Activated CD8-positive, alpha-beta T cell treated with anti-CD3 and anti-CD28 coated beads for 36 hours (primary cell): ENCODE measurements at places on chromosomes 5 and 9. TPM values are rescaled to one million over a fixed set of nuclear protein-coding genes. Genes with fewer than 3 reads are reported as not detected.

GRCh38 chr5:34586117-34586885, 69.8 kb upstream of the RAI14 start:
- H3K27me3 ChIP-seq: peaks cover 28% of the 10 kb centered on the region
- H3K4me3 ChIP-seq: no peak overlapping the region
- H3K27ac ChIP-seq: no peak overlapping the region
- DNase-seq: no peak

DNA sequence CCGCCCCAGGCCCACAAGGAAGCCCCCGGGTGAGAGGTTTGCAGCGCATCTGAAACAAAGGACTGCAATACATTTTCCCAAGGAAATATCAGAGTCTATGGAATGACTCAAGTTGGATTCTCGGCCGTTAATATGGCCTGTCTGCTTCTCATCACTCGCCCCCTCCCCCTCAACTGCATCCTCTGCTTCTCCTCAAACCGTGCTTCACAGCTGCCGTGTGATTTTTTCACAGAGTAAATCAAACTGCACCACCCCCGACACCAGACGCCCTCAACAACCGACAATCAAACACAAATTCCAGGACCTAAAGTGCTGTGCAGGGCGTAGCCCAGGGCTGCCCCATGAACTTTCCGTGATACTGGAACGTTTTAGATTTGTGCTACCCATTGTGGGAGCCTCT, 176.9 kb downstream of the ROR2 start:
- no peak overlapping the region for H3K4me3 ChIP-seq
- H3K4me1 ChIP-seq: no peaks in the 10 kb centered on the region
- no peak for DNase-seq
- peaks cover 10% of the 10 kb centered on the region for H3K27me3 ChIP-seq
- no peaks in the 10 kb centered on the region for H3K36me3 ChIP-seq

- no peaks in the 10 kb centered on the region for H3K36me3 ChIP-seq
- no peak overlapping the region for H3K4me3 ChIP-seq
- H3K27me3 ChIP-seq: no peaks in the 10 kb centered on the region
- DNase-seq: no peak
- H3K4me1 ChIP-seq: no peaks in the 10 kb centered on the region
These were observed 102.5 kb downstream of the SREK1 start for GRCh38 chr5:66246608-66247007.

DNA sequence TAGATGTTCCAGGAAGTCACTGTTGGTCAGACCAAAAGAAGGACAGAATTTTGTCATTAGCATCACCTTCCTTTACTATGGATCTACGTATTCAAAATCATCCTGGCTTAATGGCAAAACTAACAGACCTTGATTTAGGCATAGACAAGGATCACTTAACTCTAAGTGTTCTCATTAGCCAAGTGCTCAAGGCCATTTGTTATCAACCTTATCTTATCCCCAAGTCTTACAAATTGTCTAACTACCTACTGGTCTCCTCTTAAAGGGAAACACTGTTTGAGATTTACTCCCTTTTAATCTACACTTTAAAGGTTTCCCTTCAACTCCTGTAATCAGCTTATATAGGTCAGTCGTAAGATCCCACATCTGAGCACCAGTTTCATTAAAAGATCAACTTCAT, 1197.5 kb upstream of the C9orf72 start:
- DNase-seq: no peak
- H3K27me3 ChIP-seq: no peaks in the 10 kb centered on the region
- H3K36me3 ChIP-seq: no peaks in the 10 kb centered on the region
- no peak overlapping the region for H3K27ac ChIP-seq

DNA sequence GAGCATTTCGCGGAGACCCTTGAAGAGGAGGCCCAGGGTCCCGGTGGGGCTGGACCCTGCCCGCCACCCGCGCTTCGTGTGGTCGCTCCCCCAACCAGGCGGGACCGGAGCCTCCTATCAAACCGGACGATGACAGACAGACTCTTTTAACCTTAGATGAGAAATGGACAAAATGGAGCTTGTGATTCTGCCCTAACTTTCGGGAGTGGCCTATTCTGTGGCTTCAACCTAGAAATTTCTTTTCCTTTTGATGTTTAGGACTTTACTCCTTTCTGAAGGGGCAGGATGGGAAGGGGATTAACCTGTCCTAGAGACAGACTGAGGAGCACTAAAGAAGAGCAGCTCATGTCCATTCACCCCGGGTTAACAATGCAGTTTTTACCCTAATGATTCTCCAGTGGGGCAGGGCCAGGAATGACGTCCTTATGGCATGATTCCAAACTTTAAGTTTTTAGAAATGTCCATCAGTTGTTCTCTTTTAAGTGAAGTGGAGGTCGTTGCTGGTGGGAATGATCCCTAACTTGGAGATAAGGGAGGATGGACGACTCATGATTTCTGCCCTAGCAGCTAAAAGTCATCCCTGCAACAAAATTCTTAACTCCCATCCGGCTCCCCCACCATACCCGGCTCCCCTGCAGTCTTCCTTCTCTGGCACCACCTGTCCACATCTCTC, 1.0 kb downstream of the NIPSNAP3A start:
- H3K4me3 ChIP-seq: peak overlapping the region; percentile 88
- peaks cover 9% of the 10 kb centered on the region for H3K36me3 ChIP-seq
- DNase-seq: no peak
- H3K27ac ChIP-seq: peak overlapping the region; percentile 99

- no peak overlapping the region for H3K4me3 ChIP-seq
- no peak overlapping the region for H3K27ac ChIP-seq
- H3K27me3 ChIP-seq: no peaks in the 10 kb centered on the region
- H3K36me3 ChIP-seq: no peaks in the 10 kb centered on the region
These were observed 5.7 kb upstream of the AQP7 start for GRCh38 chr9:33408087-33408486.

DNA sequence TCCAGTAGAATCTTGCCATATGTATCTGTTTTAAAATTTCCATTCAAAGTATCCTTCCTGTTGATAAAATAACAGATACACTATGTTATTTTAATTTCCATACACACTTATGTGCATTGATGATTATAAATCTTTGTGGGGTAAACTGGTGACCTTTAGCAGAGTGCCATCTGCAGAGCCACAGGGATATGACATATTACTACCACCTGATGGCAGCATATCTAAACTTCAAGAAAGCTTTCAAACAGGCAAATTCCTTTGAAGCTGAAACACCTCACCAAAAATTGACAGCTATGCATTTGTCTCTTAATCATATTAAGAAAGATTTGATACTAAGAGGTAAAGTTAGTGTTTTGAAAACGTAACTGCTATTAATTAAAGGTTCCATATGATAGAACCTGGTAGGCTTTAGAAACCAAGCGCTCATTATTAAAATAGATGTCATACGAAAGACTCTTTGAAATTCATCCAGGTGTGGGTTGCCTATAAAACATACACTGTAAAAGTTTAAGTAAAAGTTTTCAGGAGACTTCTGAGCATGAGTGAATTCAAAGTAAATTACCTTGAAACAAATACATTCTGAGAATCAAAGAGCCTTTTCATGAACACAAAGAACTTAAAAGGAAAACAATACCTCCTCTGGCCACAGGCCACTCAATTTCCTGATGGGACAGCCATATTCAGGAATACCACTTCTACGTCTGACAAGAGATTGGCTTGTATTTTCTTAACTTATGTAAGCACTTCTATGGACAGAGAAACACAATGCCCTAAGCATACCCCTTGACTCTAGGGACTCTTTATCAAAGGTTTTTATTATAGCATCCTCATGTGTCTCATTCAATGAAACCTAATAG, 93.3 kb downstream of the KIAA0825 start:
- H3K4me1 ChIP-seq: no peaks in the 10 kb centered on the region
- no peak overlapping the region for H3K4me3 ChIP-seq
- DNase-seq: peak; percentile 36

DNA sequence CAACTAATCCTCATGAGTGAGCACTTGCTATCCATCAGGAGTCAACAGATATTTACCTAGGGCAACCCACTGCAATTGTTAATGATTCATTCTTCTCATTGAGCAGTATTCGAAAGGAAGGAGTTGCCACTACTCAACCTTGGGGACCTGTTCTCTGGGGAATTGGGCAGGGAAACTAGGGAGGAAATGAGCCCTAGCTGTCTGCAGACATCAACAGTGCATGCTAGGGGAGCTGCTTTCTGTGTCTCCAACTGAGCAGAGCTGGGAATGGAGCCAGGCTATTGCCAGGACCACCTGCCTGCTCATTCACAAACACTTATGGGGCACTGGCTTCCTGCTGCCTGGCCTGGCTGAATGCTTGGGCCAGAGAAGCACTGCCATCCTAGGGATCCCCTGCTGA, 183.4 kb downstream of the TMEM38B start:
- H3K27ac ChIP-seq: no peak overlapping the region
- DNase-seq: no peak
- peaks cover 3% of the 10 kb centered on the region for H3K4me1 ChIP-seq
- H3K36me3 ChIP-seq: no peaks in the 10 kb centered on the region
- H3K4me3 ChIP-seq: no peak overlapping the region
- peaks cover 2% of the 10 kb centered on the region for H3K27me3 ChIP-seq

DNA sequence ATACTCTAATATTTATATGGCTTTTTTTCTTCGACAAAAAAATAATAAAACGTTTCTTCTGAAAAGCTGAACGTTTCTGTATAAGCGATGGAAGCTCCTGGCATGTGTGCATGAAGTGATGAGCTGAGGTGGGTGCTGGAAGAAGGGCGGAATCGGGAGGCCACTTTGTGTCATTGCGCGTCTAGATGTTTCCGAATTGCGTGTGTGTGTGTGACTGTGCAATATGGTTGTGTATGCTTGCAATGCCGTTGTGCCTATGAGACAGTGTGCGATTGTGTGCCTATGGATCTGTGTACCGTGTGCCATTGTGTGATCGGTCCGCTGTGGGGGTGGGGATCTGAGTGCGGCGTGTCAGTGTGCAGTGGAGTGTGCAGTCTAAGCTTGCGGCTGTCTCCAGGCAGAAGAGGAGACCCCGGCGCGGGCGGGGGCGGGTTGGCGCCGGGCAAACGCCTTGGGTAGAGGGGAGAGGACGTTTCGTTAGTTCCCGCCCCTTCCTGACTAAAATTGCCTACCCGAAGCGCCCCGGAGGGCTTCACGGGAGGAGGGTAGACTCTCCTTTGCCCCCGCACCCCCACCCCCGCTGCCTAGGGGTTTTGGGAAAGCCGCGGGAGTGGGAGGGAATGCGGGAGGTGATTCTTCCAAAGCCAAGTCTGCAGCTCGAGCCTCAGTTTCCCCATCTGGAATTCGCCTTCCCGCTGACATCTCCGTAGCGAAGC, 24.2 kb downstream of the PCDHGC5 start:
- peak overlapping the region; percentile 70 for H3K4me3 ChIP-seq
- peaks cover 43% of the 10 kb centered on the region for H3K4me1 ChIP-seq
- H3K36me3 ChIP-seq: peaks cover 30% of the 10 kb centered on the region
- peak overlapping the region; percentile 84 for H3K27ac ChIP-seq

DNA sequence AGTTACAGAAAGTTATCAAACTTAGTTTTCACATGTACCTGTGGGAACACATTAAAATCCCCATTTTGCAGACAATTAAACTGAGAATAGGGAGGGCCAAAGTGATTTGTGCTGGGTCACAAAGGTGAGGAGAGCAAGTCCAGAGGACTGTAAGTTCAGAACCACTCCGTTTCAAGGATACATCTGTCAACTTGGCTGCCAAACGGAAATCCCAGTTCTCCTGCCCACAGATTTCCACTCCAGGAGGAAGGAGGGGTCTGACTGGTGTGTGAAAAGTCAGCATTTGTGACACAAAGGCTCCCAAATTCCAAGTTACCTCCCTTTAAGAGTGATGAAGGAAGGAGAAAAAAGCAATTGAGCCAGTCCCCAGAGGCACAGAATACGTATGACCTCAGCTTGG, 42.3 kb downstream of the PRELID2 start:
- no peak for DNase-seq
- H3K27ac ChIP-seq: no peak overlapping the region
- no peaks in the 10 kb centered on the region for H3K36me3 ChIP-seq

- H3K36me3 ChIP-seq: peaks cover 3% of the 10 kb centered on the region
- no peaks in the 10 kb centered on the region for H3K27me3 ChIP-seq
- peak; percentile 36 for DNase-seq
These were observed at the start of gene MVB12B for GRCh38 chr9:126326228-126327005. MVB12B (plus strand) TSS chr9:126326829; CDS start chr9:126326930, 101 bp downstream.

- H3K27me3 ChIP-seq: no peaks in the 10 kb centered on the region
- no peak overlapping the region for H3K4me3 ChIP-seq
- H3K36me3 ChIP-seq: no peaks in the 10 kb centered on the region
- no peak for DNase-seq
- H3K4me1 ChIP-seq: no peaks in the 10 kb centered on the region
These were observed 368.4 kb downstream of the CDH18 start for GRCh38 chr5:19619571-19619970.

DNA sequence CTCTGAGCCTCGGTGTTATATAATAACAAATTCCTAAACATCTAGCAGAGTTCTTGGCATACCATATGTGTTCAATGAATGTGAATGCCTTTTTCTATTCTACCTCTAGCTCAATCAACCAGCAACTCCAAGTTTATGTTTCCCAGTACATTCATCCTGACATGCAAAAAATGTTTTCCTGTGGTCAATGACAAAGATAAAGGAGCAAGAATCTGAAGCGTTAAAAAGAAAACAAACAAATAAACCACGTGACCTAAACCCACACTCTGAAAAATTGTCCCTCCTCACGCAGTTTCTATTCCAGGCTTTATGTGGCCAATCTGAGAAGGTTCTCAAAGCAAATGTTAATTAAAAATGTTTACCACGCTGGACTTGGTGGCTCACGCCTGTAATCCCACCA, 18.0 kb downstream of the KLF4 start:
- peaks cover 14% of the 10 kb centered on the region for H3K27me3 ChIP-seq
- no peaks in the 10 kb centered on the region for H3K4me1 ChIP-seq
- H3K27ac ChIP-seq: no peak overlapping the region
- no peak overlapping the region for H3K4me3 ChIP-seq
- no peak for DNase-seq

GRCh38 chr9:124366476-124367220, 48.6 kb downstream of the PSMB7 start:
- no peak overlapping the region for H3K4me3 ChIP-seq
- H3K27ac ChIP-seq: no peak overlapping the region
- no peaks in the 10 kb centered on the region for H3K27me3 ChIP-seq

GRCh38 chr5:5219541-5219940, 79.4 kb downstream of the ADAMTS16 start:
- H3K27me3 ChIP-seq: no peaks in the 10 kb centered on the region
- no peaks in the 10 kb centered on the region for H3K36me3 ChIP-seq
- H3K27ac ChIP-seq: no peak overlapping the region
- H3K4me3 ChIP-seq: no peak overlapping the region
- no peak for DNase-seq
- no peaks in the 10 kb centered on the region for H3K4me1 ChIP-seq

- H3K36me3 ChIP-seq: no peaks in the 10 kb centered on the region
- H3K27ac ChIP-seq: no peak overlapping the region
- peaks cover 17% of the 10 kb centered on the region for H3K27me3 ChIP-seq
- no peak for DNase-seq
These were observed 190.5 kb downstream of the NXNL2 start for GRCh38 chr9:88725300-88726019.

- H3K27ac ChIP-seq: no peak overlapping the region
- peaks cover 5% of the 10 kb centered on the region for H3K4me1 ChIP-seq
- no peaks in the 10 kb centered on the region for H3K27me3 ChIP-seq
- no peak for DNase-seq
These were observed 20.3 kb downstream of the C9orf153 start for GRCh38 chr9:86238861-86239770.

DENND1A gene
- 23.3 TPM for total RNA-seq

PCDHGA4 gene
- total RNA-seq: not detected

SH3TC2 gene
- not detected for total RNA-seq

CKMT2 gene
- total RNA-seq: not detected

C1QTNF3 gene
- total RNA-seq: 1.4 TPM

AFAP1L1 gene
- total RNA-seq: 1.3 TPM

SPIN1 gene
- total RNA-seq: 31.2 TPM

MARCOL gene
- total RNA-seq: not detected

PPP2R2B gene
- 0.65 TPM for total RNA-seq

IL33 gene
- not detected for total RNA-seq

GM2A gene
- 13.3 TPM for total RNA-seq

LCN6 gene
- total RNA-seq: not detected

EPB41L4B gene
- 0.34 TPM for total RNA-seq
